Kidney capillary endothelial cell (primary cell): ENCODE measurements at places on chromosomes 11 and 22.

GRCh38 chr11:121467471-121467870, 14.7 kb upstream of the SORL1-AS1 start:
- no peak for DNase-seq

DNA sequence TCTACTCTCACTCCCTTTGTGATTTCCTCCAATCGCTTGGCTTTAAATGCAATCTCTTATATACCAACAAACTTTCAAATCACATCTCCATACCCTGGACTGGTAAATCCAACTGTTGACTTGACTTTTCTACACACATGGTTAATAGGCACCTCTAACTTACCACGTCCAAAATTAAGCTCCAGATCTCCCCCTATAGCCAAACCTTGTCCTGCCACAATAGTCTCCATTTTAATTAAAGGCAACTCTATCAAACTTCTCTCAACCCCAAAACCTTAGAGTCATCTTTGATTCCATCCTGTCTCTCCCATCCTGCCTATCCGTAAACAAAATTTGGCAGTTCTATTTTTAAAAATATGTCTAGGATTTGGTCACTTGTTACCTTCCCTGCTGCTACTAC, 141.8 kb upstream of the DDI1 start:
- no peak for DNase-seq

DNA sequence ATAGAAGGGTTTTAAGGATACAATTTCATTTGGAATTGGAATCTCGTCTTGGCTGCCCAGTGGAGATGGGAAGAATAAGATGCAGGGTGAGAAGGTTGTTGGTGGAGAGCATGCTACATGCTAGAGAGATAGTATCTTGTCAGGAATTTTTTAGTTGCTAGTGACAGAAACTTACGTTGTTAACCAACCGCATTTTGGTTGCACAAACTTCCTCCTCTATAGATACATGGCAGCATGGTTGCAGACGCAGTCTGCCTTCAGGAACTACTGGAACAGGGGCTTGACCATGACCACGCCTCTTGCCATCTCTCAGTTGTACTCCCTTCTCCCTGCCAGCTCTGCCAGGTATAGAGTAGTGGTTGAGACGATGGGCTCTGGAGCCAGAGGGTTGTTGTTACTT, 13.5 kb upstream of the CCDC90B start:
- no peak for DNase-seq

- DNase-seq = no peak
Observed at GRCh38 chr22:49439373-49439772, 388.3 kb downstream of the BRD1 start.
